Globus pallidus (tissue), 1 donor: ENCODE measurements at places on chromosomes 4 and X.

- DNase-seq, result no peak
Measured at GRCh38 chr4:150648123-150648522, 66.2 kb downstream of the MAB21L2 start.

GRCh38 chrX:134907302-134907701, 83.5 kb upstream of the SMIM10 start:
- DNase-seq, result no peak

DNA sequence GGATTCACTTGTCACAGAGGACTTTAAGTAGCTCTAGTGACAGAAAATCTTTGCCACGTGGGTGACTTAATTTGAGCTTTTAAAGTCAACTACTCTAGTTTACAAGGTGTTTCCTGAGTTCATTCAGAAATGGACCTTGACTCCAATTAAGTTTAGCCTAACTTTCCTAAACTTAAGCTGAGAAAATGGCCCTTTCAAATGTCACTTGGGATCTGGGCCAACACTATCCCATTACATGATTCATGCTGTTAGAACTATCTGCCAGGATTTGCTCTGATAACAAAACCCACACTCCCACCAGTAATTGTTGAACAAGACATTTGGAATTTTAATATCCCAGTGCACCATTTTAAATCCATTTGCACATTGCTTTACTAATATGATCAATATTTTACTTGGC, 40.8 kb downstream of the C4orf46 start:
- no peak for DNase-seq

DNA sequence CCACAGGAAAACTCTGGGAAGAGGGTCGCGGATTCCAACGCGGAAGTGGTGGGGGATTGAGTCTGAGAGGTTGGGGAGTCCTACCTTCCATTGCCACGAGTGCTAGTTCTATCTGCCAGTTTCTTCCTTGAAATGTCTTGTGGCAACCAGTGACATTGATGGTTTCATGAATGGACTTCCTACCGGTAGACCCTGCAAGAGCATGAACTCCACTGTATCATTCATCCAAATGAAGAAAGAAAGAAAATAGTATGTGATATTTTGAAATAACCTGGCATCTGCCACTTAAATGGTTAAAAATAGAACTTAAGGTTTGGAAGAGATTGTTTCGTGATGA, 1.1 kb upstream of the SLC10A7 start:
- DNase-seq, result no peak

DNA sequence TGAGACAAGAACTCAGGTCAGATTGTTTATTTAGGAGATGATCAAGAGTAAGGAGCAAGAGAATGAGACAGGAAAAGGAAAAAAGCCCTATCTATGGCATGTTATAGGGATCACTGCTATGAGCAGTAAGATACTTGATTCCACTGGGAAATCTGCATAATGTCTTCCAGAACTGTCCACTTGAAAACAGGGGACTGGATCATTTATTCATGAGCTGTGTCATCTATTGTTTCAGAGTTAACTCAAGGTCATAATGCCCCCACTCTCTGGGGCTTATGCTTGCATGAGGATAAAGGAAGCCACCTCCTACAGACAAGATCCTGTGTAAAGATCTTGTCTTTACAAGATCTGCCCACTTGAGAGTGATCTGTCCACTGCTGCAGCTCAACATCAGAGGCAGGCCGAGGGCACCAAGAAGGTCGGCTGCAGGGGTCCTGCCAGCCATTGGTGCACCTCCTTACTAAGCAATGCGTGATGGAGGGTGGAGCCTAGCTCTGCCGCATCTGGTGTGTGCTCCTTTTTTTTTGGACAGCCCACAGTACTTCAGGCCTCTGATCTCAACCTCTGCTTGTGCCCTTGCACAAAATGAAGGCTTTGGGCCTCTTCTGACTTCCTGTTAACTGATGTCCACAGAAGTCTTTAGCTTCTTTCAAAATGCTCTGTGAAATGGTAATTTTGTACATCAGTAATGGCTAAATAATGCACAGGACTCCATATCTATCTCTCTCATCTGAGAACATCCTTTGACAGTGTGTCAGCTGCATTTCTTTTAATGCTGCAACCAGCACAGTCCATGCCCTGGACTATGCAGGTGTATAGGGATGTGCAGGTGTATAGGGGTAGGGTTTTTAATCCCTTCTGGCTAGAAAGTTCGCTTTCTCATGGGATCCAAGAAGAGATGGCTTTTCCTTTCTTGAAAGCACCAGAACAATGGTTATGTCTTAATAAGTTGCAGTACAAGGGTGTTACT, 95.9 kb upstream of the TRPC3 start:
- DNase-seq, result no peak

DNA sequence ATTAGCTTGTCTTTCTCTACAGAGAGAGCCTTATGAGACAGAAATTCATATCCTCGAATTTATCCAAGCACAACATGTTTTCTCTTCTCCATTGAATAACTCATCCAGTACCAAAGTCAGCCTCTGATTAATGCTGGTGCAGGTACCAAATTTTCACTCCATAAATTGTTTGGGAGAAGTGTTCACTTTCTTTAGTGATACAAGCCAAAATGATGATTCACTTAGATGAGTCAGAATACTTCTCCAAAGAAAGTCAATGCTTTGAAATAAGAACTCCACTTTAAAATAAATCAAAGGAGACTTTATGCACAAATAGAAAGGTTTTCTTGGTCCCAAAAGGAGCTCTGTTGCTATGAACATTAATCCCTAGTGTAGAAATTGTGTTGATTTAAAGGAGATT, 60.2 kb downstream of the MAOB start:
- DNase-seq, result no peak

DNA sequence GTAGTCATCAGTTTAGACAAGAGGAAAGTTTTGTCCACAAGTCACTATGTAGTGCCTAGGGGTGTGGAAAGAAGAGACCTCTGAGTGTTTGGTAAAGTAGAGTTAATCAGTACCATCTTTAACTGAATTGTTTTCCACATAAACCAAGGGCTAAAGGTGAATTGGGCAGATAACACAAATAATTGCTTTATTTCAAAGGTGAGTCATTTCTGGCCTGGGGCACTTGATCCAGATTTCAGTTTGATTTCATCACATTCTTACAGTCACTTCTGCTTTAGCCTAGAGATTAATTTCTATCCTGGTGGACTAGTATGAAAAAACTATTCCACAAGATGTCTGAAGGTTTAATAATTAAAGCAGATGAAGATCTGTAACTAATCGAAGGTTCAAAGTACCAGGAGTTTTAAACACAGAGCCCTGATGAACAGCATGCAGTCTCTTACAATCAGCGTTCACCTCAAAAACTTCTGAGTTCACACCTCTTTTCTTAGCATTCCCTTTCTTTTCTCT, 74.5 kb upstream of the BOD1L1 start:
- no peak for DNase-seq

DNA sequence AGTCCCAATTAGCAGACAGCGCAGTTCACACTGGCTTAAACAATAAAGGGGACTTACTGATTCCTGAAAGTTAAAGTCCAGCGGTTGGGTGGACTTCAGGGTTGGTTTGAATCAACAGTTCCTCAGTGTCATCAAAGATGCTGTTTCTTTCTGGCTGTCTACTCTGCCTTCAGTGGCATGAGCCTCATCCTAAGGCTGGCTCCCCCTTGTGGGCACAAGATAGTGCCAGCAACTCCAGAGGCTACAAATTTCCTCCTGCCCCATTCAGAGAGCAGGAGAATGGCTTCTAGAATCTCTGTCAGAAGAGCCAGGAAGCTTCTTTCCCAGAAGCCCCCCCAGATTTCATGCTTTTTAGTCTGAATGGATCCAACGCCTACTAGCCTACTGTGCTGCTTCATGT, 82.4 kb upstream of the MTM1 start:
- DNase-seq, result peak; percentile 79

DNA sequence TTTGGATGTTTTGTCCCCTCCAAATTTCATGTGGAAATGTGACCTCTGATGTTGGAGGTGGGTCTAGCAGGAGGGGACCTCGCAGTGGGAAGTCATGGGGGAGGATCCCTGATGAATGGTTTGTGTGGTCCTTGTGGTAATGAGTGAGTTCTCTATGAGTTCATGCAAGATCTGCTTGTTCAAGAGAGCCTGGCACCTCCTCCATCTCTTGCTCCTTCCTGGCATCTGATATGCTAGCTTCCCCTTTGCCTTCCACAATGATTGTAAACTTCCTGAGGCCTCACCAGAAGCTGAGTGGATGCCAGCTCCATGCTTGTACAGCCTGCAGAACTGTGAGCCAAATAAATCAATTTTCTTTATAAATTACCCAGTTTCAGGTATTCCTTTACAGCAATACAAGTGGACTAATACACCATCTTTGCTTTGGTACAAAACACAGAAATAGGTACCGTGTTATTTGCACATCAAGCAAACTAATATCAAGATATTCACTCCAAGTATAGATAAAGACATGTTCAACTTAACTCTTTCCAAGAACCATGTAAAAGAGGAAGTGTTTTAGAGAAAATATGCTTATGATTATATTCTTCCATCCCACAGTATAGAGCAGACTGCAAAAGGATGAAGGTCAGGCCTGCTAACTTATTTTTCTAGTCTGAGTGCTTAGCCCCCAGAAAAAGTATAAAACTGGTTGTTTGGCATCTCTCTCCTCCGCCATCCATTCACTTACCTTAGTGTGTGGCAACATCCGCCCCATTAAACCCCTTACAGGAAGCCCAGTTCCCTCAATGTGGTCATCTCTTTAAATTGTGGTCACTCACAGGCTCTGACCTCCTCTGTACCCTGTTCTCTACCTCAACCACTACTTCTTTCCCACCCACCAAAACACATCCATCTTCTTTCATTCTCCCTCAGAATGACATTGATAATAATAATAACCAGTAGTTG, 6.7 kb downstream of the ARAP2 start:
- DNase-seq, result no peak

- DNase-seq, result no peak
Measured at GRCh38 chr4:164571593-164572390, 182.1 kb upstream of the SMIM31 start.

- no peak for DNase-seq
Measured at GRCh38 chr4:125519371-125520146, 204.8 kb downstream of the FAT4 start.

DNA sequence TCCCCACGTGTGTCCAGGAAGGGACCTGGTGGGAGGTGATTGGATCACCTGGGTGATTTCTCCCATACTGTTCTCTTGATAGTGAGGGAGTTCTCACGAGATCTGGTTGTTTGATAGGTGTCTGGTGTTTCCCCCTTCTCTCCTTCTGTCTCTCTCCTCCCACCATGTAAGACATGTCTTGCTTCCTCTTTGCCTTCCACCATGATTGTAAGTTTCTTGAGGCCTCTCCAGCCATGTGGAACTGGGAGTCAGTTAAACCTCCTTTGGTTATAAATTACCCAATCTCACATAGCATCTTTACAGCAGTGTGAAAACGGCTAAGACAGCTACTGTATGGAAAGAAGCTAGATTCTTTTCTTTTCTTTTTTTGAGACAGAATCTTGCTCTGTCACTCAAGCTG, 21.6 kb upstream of the FGG start:
- no peak for DNase-seq

- no peak for DNase-seq
Measured at GRCh38 chrX:136467303-136467702, 20.4 kb upstream of the BRS3 start.

- no peak for DNase-seq
Measured at GRCh38 chr4:151641167-151641566, 119.6 kb downstream of the GATB start.

DNA sequence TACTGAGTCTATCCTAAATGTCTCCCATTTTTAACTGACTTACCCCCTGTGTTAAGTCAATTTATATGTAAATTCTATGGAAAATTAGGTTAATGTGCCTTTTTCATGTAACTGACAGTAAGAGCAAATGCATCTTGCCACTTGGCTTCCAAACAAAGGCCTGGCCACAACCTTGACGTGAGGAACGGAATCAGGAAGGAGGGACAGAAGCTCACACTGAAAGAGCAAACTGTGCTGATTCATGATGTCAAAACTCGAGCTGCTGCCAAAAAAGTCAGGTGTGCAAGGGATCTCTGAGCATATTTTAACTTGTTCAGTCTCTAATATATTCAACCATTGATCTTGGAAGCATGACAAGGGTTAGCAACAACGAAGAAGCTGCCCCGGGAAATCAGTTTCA, 35.8 kb downstream of the GPM6A start:
- peak; percentile 45 for DNase-seq

GRCh38 chr4:69239092-69239491, 24.5 kb upstream of the UGT2B11 start:
- no peak for DNase-seq

DNA sequence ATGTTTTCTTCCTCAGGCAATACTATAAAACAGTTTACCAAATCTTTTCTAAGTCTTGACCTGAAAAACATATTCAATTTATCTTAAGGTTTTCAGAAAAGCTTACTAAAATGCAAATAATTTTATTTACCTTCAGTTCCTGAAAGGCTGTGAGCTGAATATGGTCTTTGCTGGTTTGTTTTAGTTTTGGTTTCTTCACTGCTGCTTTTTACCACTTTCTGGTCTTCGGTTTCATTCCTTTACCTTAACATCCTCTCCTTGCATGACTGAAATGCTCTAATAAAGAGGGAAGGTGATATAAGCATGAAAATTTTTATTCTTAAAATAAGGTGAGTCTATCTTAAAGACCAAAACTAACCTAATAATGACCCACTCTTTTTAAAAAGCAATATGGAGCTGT, 97.1 kb upstream of the NRK start:
- no peak for DNase-seq

DNA sequence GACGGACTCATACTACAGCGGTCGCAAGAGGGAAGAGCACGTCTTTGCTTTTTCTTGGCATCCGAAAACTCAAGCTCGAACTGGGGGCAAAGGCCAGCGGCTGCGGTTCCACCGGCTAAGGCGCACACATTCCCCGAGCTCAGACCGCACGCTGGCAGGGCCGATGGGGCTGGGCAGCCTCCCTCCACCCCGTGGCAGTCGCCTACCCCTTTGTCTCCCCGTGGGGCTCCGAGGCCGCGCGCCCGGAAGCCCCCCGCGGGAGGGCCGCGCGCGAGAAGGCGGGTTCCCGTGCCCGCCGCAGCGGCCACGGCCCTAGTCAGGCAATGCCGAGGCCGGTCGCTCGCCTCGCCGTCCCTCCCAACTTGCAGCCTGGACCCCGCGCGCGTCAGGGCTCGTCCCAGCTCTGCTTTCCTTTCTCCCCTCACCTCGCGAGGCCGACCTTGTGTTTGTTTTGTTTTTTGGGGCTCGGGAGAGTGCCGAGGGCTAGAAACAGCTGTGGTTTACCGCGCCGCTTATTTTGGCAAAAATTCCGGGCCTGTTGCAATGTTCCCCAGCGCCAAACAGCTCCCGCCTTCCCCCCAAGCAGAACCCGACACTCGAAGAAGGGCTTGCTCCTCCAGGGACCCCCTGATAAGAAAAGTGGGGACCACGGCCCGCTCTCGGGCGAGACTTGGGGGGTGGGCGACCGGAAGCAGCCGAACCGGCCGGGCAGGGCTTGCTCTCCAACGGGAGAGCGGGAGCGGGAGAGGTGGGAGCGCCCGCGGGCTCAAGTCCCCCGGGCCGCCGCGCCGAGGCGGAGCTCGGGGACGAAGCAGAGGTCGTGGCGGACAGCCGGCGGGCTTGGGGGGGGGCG, 561 bp upstream of the N4BP2 start:
- DNase-seq, result peak; percentile 35

- DNase-seq, result no peak
Measured at GRCh38 chrX:40007131-40007755, 90.5 kb downstream of the BCOR start.
